ENCODE measurements at places on chromosomes 12 and 14. TPM values are rescaled to one million over a fixed set of nuclear protein-coding genes. Genes with fewer than 3 reads are reported as not detected.

SMIM41 gene
- not detected for total RNA-seq

C1R gene
- total RNA-seq = 38.4 TPM

SCN8A gene
- 14.7 TPM for total RNA-seq

TAPBPL gene
- total RNA-seq = 3.4 TPM

GRCh38 chr12:57000393-57000792 is 6.0 kb downstream of the ZBTB39 start:
- peaks cover 51% of the 10 kb centered on the region for H3K36me3 ChIP-seq
- H3K4me3 ChIP-seq = no peak overlapping the region
- no peaks in the 10 kb centered on the region for H3K27me3 ChIP-seq
- H3K27ac ChIP-seq = no peak overlapping the region
- peaks cover 6% of the 10 kb centered on the region for H3K4me1 ChIP-seq

GRCh38 chr14:38187528-38187927 is 20.2 kb upstream of the SSTR1 start:
- H3K36me3 ChIP-seq = no peaks in the 10 kb centered on the region
- no peaks in the 10 kb centered on the region for H3K27me3 ChIP-seq
- no peaks in the 10 kb centered on the region for H3K4me1 ChIP-seq
- no peak for DNase-seq
- no peak overlapping the region for H3K27ac ChIP-seq
- H3K4me3 ChIP-seq = no peak overlapping the region

DNA sequence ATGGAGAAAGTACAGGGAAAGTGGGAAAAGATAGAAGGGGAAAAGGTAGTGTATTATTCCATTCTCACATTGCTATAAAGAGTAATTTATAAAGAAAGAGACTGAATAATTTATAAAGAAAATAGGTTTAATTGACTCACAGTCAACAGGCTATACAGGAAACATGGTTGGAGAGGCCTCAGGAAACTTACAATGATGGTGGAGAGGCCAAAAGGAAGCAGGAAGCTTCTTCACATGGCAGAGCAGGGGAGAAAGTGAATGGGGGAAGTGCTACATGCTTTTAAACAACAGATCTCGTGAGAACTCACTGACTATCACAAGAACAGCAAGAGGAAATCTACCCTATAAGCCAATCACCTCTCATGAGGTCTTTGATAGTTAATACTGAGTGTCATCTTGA is 725.0 kb upstream of the FLRT2 start:
- H3K36me3 ChIP-seq = no peaks in the 10 kb centered on the region
- H3K27ac ChIP-seq = no peak overlapping the region

DNA sequence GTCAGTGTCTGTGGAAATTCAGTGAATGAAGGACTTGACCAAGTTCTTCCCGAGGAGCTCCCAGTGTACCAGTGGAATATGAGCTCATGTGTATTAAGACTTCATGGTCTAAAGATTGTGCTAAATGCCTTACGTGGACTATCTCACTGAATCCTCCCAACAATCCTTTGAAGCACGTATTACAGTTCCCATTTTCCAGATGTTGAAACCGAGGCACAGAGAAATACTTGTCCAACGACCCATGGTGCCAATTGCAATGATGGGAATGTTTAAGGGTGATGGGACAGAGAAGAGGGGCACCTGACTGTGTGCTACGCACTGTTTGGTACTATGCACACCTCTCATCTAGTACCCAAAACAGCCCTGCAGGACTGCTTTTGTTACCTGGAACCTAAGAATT is 77.2 kb downstream of the PAPOLA start:
- no peaks in the 10 kb centered on the region for H3K36me3 ChIP-seq
- H3K4me1 ChIP-seq = peaks cover 2% of the 10 kb centered on the region
- no peak overlapping the region for H3K27ac ChIP-seq
- DNase-seq = no peak
- peaks cover 19% of the 10 kb centered on the region for H3K27me3 ChIP-seq
- H3K4me3 ChIP-seq = no peak overlapping the region

DNA sequence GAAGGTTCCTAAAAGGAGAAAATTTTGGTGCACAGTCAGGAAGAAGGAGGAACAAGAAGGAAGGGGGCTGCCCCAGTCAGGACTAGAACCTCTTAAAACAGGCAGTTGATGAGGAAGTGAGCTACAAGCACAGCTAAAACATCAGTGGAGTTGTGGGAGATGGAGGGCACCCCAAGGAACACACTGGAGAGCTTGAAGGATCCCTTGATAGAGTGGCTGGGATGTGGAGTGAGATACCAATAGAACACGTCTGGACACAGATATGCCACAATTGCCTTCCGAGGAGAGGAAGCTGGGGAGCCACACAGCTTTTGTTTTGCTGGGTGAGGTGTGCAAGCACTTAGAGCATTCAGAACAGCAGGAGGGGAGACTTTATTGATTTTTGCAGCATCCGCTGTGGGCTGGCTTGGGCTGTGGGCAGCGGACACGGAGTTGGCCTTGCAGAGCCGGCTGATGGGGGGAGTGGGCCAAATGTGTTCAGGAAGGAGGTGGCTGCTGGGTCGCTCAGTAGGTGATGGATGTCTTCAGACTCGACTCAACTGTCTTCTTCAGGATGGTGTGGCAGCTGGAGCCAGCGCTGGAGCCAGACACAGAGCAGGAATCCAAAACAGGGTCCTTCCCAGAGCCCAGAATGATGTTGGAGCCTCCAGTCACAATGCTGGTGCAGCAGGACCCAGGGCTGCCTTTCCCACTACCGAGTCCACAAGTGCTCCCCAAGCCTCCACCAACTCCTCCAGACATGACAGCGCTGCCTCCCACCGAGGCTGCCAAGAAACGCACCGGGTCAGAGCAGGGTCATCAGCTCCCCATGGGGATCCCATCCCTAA is 4.7 kb upstream of the KRT79 start:
- no peak overlapping the region for H3K4me3 ChIP-seq
- no peak overlapping the region for H3K27ac ChIP-seq
- H3K36me3 ChIP-seq = no peaks in the 10 kb centered on the region
- H3K27me3 ChIP-seq = peaks cover 9% of the 10 kb centered on the region
- DNase-seq = no peak

DNA sequence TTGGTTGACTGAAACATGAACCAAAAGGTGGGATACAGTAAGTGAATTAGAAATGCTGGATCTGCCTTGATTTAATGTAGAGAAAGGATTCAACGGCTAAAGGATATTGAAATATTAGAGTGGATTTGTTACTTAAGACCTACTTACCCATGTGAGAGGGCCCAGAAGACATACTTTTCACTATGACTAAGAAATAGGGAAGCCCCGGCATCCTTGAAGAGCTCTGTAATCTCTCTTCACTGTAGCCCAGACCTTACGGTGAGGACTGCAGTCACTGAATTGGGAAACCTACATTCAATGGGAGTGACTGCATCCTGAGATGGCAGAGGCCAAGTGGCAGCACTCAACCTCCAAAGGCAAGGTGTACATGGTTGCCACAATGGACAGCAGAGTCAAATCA is 52.5 kb downstream of the KANSL2 start:
- H3K4me3 ChIP-seq = no peak overlapping the region
- H3K27ac ChIP-seq = no peak overlapping the region
- H3K4me1 ChIP-seq = no peaks in the 10 kb centered on the region
- DNase-seq = no peak
- H3K27me3 ChIP-seq = peaks cover 18% of the 10 kb centered on the region
- H3K36me3 ChIP-seq = no peaks in the 10 kb centered on the region

DNA sequence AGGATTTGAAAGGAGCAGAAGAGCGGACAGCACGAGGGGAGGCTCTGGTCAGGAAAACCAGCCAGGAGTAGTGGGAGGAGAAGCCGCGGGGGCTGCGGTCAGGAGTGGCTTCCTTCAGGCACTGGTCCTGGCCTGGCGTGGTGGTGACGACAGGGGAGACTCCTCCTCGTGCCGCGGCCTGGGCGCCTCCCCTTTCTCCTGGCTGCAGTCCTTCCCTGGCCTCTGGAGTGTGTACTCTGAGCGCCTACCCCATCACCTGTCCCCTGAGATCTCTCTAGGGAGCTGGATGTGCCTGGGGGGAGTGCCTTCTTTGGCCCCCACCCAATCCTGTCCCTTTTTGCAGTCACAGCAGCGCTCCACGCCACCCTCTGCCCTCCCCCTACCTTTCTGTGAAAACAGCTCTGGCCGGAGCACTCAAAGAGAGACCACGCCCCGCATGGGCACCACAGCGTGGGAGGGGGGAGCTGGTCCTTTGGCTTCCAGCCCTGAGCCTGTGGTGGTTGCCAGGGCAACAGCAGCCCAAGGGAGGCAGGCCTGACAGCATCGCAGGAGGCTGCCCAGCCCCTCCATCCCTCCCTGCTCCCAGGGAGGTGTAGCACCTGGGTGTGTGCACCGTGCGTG is 125.9 kb downstream of the CALM1 start:
- no peak overlapping the region for H3K4me3 ChIP-seq
- no peak for DNase-seq
- H3K4me1 ChIP-seq = peaks cover 3% of the 10 kb centered on the region
- H3K27ac ChIP-seq = no peak overlapping the region
- no peaks in the 10 kb centered on the region for H3K36me3 ChIP-seq
- peaks cover 7% of the 10 kb centered on the region for H3K27me3 ChIP-seq

DNA sequence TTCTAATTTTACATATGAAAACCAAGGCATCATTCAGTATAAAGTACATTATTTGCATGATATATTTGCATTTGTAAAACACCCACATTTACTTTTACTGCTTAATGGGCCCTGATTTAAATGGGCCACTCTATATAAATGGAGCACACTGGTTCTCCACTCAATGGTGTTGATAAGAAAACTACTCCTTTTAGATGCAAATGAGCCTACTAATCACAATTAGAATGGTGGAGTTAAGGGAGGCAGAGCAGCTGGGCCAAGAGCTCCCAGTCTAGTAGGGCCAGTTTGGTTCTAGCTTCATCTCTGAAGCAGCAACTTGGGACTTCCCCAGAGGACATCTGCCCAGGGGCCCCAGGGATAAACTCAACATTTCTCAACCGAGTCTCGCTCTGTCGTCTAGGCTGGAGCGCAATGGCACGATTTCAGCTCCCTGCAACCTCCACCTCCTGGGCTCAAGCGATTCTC is 120.7 kb downstream of the FOXN3 start:
- no peak overlapping the region for H3K27ac ChIP-seq
- peaks cover 3% of the 10 kb centered on the region for H3K36me3 ChIP-seq
- no peak overlapping the region for H3K4me3 ChIP-seq
- no peaks in the 10 kb centered on the region for H3K27me3 ChIP-seq

- H3K4me3 ChIP-seq = no peak overlapping the region
- H3K27ac ChIP-seq = no peak overlapping the region
- H3K36me3 ChIP-seq = 0 out of 2 replicates have a peak, but pooled peaks cover 1% of the 10 kb centered on the region
These were observed 3.7 kb downstream of the FBRSL1 start for GRCh38 chr12:132493482-132494178.

DNA sequence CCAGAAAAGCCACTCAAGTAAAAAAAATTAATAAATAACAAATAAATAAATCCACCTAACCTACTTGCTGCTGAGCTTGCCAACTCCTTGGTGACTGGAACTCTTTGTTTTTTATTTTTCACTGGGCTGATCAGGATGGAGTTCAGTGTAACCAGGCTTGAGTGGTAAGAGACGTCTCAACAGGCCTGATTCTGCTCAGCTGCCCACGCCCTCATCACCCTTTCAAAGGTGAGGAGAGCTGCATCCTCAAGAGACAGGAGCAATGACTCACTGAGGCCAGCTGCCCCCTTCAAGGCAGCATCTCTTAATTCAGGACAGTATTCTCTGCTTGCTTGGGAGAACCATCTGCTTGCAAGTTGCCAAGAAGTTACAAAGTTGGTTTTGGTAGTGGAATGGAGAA is 111.9 kb upstream of the CPM start:
- H3K27me3 ChIP-seq = no peaks in the 10 kb centered on the region
- no peaks in the 10 kb centered on the region for H3K4me1 ChIP-seq
- no peaks in the 10 kb centered on the region for H3K36me3 ChIP-seq
- no peak overlapping the region for H3K4me3 ChIP-seq

- no peak for DNase-seq
- H3K4me1 ChIP-seq = peaks cover 12% of the 10 kb centered on the region
- H3K27ac ChIP-seq = no peak overlapping the region
- no peak overlapping the region for H3K4me3 ChIP-seq
- no peaks in the 10 kb centered on the region for H3K27me3 ChIP-seq
These were observed 62.9 kb downstream of the EPS8 start for GRCh38 chr12:15726027-15726877.

DNA sequence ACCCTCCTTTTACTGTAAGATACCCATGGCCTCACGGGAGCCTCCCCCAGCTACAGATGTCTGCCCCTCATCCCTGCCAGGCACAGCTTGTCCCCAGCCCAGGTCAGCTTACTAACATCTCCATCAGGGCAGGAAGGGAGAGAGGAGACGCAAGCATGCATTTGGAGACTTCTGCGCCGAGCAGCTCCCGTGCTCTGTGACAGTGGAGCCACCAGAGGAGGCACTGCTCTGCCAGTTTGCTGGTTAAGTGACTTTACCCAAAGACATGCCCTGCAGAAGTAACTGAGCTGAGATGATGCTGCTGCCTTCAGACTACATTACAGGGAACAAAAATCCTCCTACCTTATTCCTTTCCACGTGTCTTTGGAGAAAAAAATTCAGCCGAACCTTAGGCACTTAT is 133.4 kb downstream of the ESRRB start:
- no peak overlapping the region for H3K27ac ChIP-seq
- no peak overlapping the region for H3K4me3 ChIP-seq
- H3K36me3 ChIP-seq = no peaks in the 10 kb centered on the region

DNA sequence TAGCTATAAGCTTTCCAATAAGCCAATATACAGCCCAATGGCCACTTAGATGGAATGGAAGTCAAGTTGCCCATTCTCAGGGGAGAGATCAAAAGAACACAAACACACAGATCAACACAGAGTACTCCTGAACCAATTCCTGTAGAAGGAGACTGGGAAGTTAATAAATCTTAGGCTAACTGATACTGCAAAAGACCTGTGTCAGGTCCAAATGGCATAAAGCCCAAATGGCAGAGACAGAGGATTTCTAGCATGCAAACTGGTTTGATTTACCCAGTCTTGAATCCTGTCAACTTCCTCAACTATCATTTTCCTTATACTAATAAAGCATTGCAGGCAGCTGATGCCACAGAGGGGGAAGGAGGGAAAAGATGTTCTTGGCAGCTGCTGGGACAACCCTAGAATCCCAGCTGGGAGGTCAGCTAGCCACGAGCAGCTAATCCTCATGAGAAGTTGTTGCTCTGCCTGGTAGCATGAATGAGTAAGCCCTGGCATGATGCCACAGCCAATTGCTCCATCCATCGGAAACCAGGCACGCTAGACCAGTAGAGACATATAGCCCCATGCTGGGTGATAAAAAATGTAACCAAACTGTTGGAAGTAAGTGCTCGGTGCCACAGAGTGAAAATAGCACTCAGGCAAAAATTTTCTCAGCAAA is 26.2 kb downstream of the ANG start:
- no peak overlapping the region for H3K4me3 ChIP-seq
- no peaks in the 10 kb centered on the region for H3K4me1 ChIP-seq
- no peak overlapping the region for H3K27ac ChIP-seq
- no peaks in the 10 kb centered on the region for H3K27me3 ChIP-seq
- peak; percentile 34 for DNase-seq
- H3K36me3 ChIP-seq = no peaks in the 10 kb centered on the region

GRCh38 chr12:27968972-27969623 is 3.4 kb downstream of the PTHLH start:
- DNase-seq = peak; percentile 29
- no peaks in the 10 kb centered on the region for H3K27me3 ChIP-seq
- peaks cover 2% of the 10 kb centered on the region for H3K4me1 ChIP-seq
- peak overlapping the region; percentile 54 for H3K4me3 ChIP-seq
- no peaks in the 10 kb centered on the region for H3K36me3 ChIP-seq
- H3K27ac ChIP-seq = peak overlapping the region; percentile 8
